ENCODE measurements at places on chromosomes 12 and 14.

DNA sequence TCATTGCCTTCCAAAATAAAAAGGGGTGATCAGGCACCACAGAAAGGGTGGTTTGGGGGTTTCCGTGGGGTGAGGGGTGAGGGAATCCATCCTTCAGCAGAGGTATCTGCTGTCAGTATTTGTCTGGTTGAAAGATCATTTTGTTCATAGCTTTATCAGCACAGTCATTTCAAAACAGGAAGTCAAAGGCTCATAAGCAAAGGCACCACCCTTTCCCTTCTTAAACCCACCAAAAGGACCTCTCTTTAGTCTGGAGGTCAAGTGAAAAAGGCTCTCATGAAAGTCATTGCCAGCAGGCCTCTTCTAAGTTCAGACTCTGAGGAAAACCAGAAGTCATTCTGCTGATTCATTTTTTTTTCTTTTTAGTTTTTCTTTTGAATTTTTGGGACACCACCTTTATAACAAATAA lies 6.2 kb downstream of the CHST11 start:
- DNase-seq, result no peak

- DNase-seq, result no peak
Measured at GRCh38 chr12:111650912-111651311, 34.8 kb downstream of the BRAP start.

- DNase-seq, result no peak
Measured at GRCh38 chr12:128639089-128639488, 184.7 kb downstream of the SLC15A4 start.

DNA sequence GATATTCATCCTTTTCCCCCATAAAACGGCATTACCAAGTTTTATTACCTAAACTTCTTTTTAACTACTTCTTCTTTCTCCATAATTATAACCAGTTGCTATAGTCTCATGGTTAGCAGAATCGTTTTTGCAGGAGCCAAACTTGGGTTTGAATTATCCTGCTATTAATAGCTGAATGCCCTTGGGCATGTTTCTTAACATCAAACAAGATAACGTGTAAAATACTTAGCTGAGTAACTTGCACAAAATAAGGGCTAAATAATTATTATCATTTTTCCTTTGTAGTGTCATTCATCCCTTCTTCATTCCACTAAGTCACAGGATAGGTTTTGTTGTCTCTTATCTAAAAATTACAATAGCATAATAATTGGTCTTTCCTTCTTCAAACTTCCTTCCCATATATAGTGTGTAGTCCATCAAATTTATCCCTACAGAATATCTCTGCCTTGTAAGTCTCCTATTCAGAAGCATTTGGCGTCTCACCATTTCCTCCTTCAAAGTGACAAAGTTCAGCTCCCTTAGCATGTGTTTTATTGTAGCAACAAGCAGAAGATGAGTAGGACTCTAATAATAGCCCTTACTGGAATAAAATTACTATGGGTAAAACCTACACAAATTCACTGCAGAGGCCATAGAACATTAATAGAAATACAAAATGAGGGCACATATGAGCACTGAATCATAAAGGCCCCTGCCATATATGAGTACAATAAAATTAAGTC lies 63.8 kb downstream of the FAR2 start:
- no peak for DNase-seq

- no peak for DNase-seq
Measured at GRCh38 chr14:73240816-73241480, 3.6 kb downstream of the PAPLN start.

- DNase-seq, result no peak
Measured at GRCh38 chr12:229441-230191, 15.7 kb upstream of the SLC6A12 start.

DNA sequence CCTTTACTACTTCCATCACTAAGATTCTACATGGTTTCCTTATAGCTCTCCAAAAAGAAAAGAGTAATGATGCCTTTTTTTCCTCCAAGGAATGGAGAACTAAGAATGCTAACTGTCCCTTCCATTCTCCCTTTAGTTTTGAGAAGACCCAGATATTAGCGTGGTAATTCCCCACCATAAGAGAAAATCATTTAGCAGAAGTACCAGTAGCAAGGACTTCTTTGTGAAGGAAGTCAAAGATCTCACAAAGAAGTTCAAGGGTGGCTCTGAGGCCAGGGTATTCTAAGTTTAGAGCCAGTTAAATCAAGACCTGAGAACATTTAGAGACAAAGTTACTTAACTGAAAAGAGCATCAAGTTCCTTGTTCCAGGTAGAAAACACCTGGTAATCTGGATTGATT lies 7.3 kb downstream of the USP15 start:
- DNase-seq, result no peak

- no peak for DNase-seq
Measured at GRCh38 chr12:46164186-46164761, 104.6 kb downstream of the SLC38A1 start.

GRCh38 chr14:68741839-68742470 lies 50.9 kb downstream of the ZFP36L1 start:
- no peak for DNase-seq

GRCh38 chr12:77152623-77153193 lies 87.3 kb upstream of the E2F7 start:
- peak; percentile 65 for DNase-seq

DNA sequence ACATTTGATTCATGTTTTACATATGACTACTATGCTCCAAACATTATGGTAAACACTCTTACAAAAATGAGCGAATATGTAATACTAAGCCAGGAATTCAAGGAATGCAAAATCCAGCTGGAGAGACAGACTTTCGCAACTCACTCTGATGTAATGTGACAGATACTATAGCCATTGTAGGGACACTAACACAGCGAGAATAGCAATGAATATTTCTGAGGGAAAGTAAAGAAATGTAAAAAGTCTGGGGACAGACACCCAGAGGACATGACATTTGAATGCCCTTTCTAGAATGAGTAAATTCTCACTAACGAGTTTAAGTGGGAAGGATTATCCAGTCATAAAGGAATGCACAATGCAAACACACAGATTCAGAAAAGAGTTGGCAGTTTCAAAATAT lies 121.9 kb downstream of the PIK3C2G start:
- peak; percentile 93 for DNase-seq

GRCh38 chr14:71301611-71302010 lies 394.4 kb downstream of the PCNX1 start:
- no peak for DNase-seq

DNA sequence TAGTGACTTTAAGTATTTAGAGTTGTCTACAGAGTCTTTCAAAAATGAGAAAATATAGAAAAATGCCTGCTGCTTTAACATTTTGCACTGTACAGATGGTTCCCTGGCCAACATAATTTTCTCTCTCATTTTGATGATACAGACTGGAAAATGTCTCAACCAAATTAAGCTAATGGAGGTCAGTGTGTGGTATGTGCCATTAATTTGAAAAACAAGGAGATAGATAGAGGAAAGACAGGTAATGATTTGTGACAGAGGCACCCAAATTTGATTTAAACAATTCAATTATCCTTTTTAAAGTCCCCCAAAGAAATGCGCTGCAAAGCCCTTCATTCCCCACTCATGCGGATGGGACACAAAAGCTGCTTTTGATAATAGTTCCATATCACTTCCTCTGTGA lies 140.0 kb downstream of the ASCL1 start:
- no peak for DNase-seq

DNA sequence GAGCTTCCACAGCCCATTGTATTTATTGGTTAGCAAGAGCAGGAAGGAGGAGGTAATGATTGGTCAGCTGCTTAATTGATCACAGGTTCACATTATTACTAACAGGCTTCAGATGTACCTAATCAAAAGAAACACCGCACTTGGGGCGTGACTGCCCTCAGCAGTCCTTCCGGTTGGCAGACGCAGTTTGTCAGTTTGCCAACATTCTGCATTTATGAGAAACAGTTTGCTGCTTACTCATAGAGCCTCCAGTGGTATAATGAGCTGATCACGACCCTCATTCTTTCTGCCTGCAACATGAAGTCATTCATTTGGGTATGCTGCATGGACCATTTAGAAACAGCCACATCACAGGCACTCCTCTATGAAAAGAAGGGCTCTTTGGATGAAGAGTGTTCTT lies 42.5 kb upstream of the PPM1H start:
- DNase-seq, result peak; percentile 72

- DNase-seq, result no peak
Measured at GRCh38 chr12:76249501-76249900, 98.7 kb downstream of the BBS10 start.

GRCh38 chr14:29743531-29743930 lies 184.1 kb downstream of the PRKD1 start:
- DNase-seq, result no peak

- DNase-seq, result peak; percentile 41
Measured at GRCh38 chr12:121365416-121366062, 13.3 kb upstream of the ANAPC5 start.

- DNase-seq, result no peak
Measured at GRCh38 chr14:99810559-99810874, 17.3 kb downstream of the EML1 start.

- DNase-seq, result no peak
Measured at GRCh38 chr14:100106250-100107112, 41.3 kb downstream of the EVL start.

Measured in fibroblast of upper back skin (primary cell).